ENCODE measurements at places on chromosomes 4 and X.

DNA sequence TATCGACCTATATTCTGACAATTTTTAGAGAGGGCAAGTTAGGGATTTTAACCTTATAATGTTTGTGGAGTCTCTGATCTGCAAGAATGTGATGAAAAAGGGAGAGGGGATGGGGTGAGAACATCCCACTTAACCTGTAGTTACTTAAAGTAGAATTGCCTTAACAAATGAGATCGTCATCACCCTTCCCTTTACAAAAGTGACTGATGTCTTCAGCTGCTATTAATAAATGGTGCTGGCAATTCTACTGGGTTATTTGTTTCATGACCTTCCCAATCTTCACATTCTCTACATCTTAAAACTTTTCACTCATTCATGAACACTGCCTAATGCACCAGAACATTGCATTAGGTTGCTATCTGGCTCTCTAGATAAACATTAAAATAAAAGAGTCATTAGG, 873.4 kb upstream of the LCORL start:
- DNase-seq, result no peak

DNA sequence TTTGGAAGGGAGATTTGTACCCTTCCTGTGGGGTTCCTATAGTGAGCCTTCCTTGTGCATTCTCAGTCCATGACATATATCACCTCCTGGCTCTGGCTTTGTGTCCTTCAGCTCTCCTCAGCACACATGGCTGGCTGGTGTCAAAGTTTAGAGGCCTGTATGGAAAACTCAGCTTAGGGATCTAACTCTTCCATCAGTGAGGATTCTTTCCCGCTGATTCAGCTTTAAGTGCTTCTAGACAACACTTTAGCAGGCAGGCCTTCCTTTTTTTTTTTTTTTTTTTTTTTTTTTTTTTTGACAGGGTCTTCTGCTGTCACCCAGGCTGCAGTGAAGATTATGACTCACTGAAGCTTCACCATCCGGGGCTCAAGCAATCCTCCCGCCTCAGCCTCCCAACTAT, 84.2 kb downstream of the NPNT start:
- no peak for DNase-seq

- DNase-seq, result no peak
Measured at GRCh38 chrX:30253257-30253656, 6.3 kb downstream of the MAGEB1 start.

GRCh38 chr4:166400270-166400894, 527.3 kb downstream of the TLL1 start:
- no peak for DNase-seq

- peak; percentile 94 for DNase-seq
Measured at GRCh38 chr4:86934771-86935565, at the start of gene AFF1. TSS of gene AFF1 (plus strand) at chr4:86935011. CDS start at chr4:86948534, 13,523 bp downstream.

GRCh38 chrX:115561605-115562479, 868 bp downstream of the PLS3 start:
- peak; percentile 28 for DNase-seq

DNA sequence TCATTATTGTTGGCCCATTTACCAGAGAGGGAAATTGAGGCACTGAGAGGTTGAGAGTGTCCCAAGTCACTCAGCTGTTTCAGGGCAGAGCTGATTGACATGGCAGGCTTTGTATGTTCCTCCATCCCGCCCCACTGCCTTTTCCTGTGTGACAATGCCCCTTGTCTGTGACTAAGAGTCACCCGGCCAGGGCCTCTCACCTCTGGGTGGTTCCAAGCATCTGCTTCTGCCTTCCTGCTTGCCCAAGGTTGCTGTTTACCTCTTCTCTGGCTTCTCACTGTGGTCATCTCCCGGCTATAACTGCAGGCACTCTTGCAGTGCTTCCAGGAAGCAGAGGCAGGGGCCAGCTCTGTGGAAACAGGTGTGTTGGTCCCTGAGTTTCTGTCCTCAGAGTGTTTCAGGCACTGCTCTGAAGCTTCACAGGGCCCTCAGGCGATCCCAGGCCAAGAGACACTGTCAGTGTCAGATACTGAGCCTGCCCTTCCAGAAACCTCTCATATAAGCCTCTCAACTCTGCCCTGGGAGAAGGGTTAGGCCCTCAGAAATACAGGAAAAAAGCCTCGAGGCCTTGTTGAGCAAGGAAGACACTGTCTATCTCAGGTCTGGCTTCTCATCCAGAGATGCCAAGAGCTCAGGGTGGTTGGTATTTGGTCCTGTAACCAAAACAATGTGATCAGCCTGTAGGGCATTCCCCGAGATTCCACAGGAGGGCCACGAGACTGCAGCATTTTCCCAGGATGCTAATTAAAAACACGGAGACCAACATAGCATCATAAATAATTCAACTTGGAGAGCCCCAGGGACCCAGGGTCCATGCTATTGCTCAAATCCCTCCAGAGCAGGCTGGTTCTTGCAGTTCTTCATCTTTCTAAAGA, 42.0 kb upstream of the PROM1 start:
- no peak for DNase-seq

GRCh38 chr4:19675172-19675811, 576.4 kb upstream of the SLIT2 start:
- no peak for DNase-seq

GRCh38 chr4:71026086-71026485, 32.6 kb downstream of the DCK start:
- no peak for DNase-seq

DNA sequence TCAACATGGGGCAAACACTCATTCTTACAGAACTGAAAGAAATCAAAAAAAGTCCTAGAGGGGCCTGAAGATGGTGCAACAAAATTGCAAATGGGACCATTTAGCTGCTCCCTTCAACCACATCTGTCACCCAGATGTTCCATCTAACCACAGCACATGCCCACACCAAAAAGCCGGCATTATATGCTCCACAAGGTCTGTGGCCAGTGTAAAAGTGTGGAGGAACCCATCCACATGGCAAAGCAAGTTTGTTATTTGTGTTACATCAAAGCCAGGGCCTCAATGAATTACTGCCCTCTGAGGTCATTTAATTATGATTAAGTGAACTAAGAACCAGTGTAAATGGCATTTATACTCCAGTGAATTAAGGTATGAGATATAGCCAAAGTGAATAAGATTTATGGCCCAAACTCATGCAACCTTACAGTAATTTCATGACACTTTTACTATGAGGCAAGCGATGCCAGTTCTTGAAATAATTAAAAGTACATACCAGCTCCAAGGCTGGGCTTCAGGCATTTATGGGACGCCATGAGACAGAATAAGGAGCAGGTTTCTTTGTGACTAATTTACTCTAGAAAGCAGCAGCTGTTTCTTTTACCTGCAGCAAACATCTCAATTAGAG, 48.7 kb upstream of the FGF16 start:
- DNase-seq, result no peak

DNA sequence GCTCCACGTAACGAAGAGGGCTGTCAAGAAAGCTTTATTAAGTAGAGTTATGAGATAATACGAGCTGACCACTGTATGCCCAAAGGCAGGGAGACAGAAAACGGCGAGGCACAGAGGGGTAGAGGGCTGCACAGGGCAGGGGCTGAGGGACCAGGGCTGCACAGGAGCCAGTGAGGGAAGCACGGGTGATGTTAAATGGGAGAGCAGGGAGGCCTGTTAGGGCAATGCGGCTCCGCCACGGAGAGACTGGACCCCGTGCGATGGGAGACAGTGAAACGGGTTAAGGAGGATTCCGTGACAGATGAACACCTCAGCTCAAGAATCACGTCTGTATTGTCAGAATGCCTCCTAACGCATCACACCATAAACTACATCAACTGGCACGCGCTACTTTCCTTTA, 25.1 kb downstream of the FAT1 start:
- no peak for DNase-seq

DNA sequence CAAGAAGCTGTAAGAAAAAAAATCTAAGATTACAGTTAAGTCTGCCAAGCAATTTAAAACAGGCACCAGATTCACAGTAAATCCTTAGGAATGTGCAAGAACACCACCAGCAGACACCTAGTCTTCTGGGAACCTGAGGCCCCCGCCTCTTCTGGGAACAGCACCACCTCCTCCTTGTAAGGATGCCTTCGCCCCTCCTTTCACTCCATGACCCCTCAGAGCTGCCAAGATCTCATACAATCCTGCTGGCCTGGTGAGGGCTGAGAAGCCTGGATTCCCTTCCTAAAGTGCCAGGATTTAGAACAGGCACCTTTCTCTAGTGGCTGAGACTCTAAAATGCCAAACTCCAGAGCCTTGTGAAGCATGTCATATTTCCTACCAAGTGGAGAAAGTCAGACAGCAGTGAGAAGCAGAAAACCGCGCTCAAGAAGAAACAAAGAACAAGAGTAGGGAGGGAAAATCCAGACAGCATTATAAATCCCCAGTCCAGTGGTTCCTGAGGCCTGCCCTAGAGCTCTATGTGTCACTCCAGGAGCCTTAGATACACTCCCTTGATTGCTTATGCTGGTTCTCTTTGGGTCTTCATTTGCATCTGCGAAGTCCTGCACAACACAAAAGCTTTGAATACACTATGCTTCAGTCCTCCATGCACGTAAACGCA, 166.4 kb downstream of the TSPAN5 start:
- no peak for DNase-seq

GRCh38 chr4:96558466-96558865, 718.6 kb downstream of the PDHA2 start:
- DNase-seq, result no peak

GRCh38 chr4:168588916-168589531, 92.2 kb downstream of the PALLD start:
- DNase-seq, result no peak

DNA sequence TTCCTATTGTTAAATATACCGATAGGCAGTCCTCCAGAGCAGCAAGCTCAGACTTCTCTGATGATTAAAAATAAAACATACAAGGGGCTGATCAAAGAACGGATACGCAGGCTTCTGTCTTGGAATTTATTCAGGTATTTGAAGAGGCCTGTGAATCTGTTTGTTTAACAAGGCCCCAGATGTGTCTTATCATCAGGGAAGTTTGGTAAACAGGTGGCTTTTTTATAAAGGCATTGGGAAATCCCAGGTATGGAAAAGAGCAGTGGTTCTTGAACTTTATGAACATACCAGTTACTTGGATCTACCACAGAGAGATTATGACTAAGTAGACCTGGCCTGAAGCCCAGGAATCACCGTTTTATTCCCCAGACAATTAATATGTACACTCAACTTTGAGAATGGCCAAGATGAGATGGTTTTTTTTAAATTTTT, 47.9 kb downstream of the SOWAHB start:
- DNase-seq, result no peak
